ENCODE measurements at places on chromosomes 16 and 17. TPM values are rescaled to one million over a fixed set of nuclear protein-coding genes. Genes with fewer than 3 reads are reported as not detected.

PRAC2 gene
- not detected for total RNA-seq

ABCC12 gene
- total RNA-seq, result not detected

TSPAN10 gene
- total RNA-seq, result not detected

EPN3 gene
- 109 TPM for total RNA-seq

- H3K27me3 ChIP-seq, result no peaks in the 10 kb centered on the region
- DNase-seq, result peak; percentile 46
- peaks cover 19% of the 10 kb centered on the region for H3K36me3 ChIP-seq
- peak overlapping the region; percentile 91 for H3K27ac ChIP-seq
Observed at GRCh38 chr17:39927929-39928857, 661 bp downstream of the LRRC3C start.

GRCh38 chr16:5854027-5854426 is 756.4 kb upstream of the EEF2KMT start:
- DNase-seq, result no peak
- no peak overlapping the region for H3K27ac ChIP-seq
- no peak overlapping the region for H3K4me3 ChIP-seq
- no peaks in the 10 kb centered on the region for H3K36me3 ChIP-seq
- H3K4me1 ChIP-seq, result no peaks in the 10 kb centered on the region
- H3K27me3 ChIP-seq, result no peaks in the 10 kb centered on the region

MPO gene
- total RNA-seq, result not detected

Measured in stomach (tissue), 19 donors.